Activated T-cell treated with anti-CD3 and anti-CD28 coated beads, Interleukin-2, amount 50 U/mL, for 72 hours (primary cell): ENCODE measurements at places on chromosomes 2 and 18. TPM values are rescaled to one million over a fixed set of nuclear protein-coding genes. Genes with fewer than 3 reads are reported as not detected.

- no peaks in the 10 kb centered on the region for H3K36me3 ChIP-seq
- no peak for DNase-seq
- peaks cover 8% of the 10 kb centered on the region for H3K27me3 ChIP-seq
- H3K27ac ChIP-seq, result no peak overlapping the region
- no peaks in the 10 kb centered on the region for H3K4me1 ChIP-seq
These were observed 82.9 kb upstream of the CCDC85A start for GRCh38 chr2:56100791-56101312.

- peaks cover 16% of the 10 kb centered on the region for H3K27me3 ChIP-seq
- no peaks in the 10 kb centered on the region for H3K4me1 ChIP-seq
- no peaks in the 10 kb centered on the region for H3K36me3 ChIP-seq
- DNase-seq, result no peak
- no peak overlapping the region for H3K27ac ChIP-seq
These were observed 245.9 kb downstream of the TFCP2L1 start for GRCh38 chr2:121038891-121039616.

The KIAA2012 gene
- total RNA-seq, result not detected

The C2orf66 gene
- total RNA-seq, result 0.60 TPM

DNA sequence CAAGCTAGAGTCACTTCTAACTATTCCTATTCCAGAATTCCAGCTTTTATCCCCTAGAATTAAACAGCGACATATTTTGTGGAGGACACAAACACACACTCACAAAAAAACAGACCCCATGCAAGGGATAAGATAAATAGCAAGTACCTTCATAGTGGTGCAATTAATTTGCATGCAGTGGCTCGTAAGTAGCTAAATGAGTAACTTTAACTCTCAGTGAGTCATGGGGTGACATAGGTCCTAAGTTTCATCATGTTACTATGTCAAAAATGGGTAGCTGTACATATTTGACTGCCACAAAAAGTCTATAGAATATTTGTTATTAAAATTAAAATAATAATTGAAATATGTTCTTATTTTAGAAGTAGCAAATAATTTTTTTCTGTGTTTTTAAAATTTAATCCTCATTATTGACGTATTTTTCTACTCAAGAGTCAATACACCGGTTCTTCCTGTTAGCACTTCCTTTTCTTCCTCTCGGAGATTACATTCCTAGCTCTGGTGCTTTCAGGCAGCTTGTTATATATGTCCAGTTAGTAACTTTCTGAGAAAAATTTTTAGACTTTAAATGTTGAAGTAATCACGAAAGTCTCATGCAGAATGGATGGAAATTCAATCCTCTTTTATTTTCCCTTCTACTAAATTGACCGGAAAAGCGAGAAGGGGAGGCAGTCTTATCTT, 247.0 kb downstream of the KCNH7 start:
- H3K4me1 ChIP-seq, result no peaks in the 10 kb centered on the region
- DNase-seq, result no peak
- H3K4me3 ChIP-seq, result no peak overlapping the region
- no peaks in the 10 kb centered on the region for H3K27me3 ChIP-seq

GRCh38 chr2:136932700-136933099, 167.4 kb downstream of the THSD7B start:
- no peaks in the 10 kb centered on the region for H3K36me3 ChIP-seq
- DNase-seq, result no peak
- H3K27me3 ChIP-seq, result no peaks in the 10 kb centered on the region
- no peaks in the 10 kb centered on the region for H3K4me1 ChIP-seq
- H3K27ac ChIP-seq, result no peak overlapping the region
- H3K4me3 ChIP-seq, result no peak overlapping the region

The CPS1 gene
- 3.3 TPM for total RNA-seq

- H3K4me3 ChIP-seq, result no peak overlapping the region
- H3K4me1 ChIP-seq, result peaks cover 23% of the 10 kb centered on the region
- no peaks in the 10 kb centered on the region for H3K36me3 ChIP-seq
- H3K27me3 ChIP-seq, result no peaks in the 10 kb centered on the region
- no peak for DNase-seq
- no peak overlapping the region for H3K27ac ChIP-seq
These were observed 238.3 kb downstream of the PHLPP1 start for GRCh38 chr18:62953663-62954062.

The HMSD gene
- total RNA-seq, result 68.8 TPM

The EMX1 gene
- 0.50 TPM for total RNA-seq

DNA sequence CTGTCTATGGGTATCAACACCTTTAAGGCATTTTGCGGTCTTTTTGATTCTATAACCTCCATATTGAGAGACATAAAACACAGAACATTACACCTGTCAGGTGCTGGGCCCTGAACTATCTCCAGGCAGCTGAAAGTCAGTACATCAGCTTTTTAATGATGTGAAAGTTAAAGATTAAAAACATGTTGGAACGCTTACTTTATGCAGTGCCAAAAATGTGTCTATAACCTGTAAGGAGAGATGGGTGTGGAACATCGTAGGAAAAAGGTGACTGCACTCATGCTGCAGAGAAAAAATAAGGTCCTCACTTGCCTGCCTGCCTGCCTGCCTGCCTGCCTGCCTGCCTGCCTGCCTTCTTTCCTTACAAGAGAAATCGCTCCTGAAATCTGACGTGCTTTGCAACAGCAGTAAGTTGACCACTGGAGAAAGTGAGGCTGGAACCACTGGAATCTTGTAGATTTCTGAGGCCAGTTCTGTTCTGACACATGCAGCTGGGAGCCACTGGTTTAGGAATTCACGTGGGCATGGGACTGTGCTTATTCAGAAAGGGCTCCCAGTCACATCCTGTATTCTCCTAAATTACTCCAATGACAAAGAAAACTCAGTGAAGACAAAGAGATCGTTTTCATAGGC, 34.1 kb downstream of the BCL11A start:
- no peak for DNase-seq
- no peak overlapping the region for H3K4me3 ChIP-seq
- peaks cover 24% of the 10 kb centered on the region for H3K4me1 ChIP-seq
- H3K27me3 ChIP-seq, result peaks cover 41% of the 10 kb centered on the region
- H3K27ac ChIP-seq, result no peak overlapping the region
- H3K36me3 ChIP-seq, result no peaks in the 10 kb centered on the region
